ENCODE measurements at places on chromosomes 12 and 14.

DNA sequence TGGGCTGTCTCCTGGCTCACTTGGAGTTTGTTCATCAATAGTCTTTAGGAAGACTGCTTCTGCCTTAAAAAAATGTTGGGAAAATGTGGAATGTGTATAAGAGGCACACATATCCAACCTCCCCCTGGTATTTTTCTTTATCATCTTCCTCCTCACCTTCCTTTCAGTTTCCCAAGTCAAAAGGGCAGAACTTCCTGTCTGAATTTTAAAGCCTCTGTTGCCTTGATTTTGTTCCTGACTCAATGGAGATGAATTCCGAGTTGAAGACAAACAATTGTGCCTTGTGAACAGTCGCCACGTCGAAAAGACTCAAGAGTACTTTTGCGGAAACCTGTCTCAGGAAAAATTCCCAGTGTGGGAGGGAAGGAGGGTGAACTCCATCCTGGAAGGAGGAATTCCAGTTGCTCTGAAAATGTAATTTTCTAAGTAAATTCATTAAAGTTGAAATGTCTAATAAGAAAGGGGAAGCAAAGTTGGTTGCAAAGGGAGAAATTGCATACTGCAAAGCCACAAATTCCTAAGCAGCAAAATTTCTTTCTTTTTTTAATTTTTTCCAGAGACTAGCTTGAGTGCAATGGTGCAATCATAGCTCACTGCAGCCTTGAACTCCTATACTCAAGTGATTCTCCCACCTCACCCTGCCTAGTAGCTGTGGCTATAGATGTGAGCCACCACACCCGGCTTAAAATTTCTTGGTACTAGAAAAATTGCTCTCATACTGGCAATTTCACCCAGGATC, 50.2 kb upstream of the ELK3 start:
- no peak for DNase-seq

DNA sequence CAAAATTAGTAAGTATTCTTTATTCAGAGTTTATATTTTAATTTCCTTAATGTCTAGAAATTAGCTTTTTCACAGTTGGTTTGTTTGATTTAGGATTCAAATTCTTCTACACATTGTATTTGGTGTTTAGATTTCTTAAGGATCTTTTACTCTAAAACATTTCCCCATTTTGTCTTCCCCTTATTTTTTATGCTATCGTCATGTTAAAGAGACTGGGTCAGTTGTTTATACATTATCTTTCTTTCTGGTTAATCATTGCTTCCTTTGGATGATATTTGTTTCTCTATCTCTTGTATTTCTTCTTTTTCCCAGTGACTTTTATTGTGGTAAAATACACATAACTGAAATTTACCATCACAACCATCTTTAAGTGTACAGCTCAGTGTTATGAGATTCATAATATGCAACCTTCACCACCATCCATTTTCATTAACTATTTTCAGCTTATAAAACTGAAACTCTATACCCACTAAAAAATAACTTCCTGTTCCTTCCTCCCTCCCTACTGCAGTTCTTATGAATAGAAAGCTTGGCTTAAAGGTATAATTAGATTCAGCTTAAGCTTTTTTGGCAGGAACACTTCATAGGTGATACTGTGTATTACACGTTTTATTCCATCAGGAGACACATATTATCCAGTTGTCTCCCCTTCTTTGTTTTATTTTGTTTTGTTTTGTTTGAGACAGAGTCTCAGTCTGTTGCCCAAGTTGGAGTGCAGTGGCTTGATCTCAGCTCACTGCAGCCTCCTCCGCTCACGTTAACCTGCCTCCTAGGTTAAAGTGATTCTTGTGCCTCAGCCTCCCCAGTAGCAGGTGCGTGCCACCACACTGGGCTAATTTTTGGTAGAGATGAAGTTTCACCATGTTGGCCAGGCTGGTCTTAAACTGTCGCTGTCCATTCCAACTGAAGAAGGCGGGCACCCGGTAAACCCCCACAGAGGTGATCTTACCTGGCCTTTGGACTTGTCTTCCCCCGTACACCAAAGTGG, 45.0 kb downstream of the NOPCHAP1 start:
- DNase-seq = no peak

DNA sequence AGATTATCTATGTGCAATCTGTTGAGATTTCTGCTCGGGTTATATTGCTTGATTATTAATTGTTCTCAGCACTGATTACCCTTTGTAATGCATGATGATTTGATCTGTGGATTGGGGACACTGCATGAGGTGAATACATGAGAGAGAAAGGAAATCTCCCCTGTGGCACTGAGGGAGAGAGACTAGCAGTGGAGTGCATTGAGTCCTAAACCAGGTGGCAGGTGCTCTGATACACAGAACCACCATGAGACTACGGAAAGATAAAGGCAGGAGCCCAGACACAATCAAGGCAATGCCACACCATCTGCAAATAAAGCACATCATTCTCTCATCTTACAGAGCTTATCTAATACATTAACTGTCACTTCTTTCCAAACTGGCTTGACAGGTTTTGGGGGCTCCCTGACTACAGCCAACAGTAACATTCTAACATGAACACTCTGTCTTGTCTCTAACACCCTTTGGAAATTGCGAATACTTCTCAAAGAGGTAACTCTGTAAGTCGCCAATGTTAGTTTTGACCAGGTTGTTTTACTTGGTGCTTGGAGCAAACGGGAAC, 37.6 kb upstream of the TSPAN8 start:
- no peak for DNase-seq

DNA sequence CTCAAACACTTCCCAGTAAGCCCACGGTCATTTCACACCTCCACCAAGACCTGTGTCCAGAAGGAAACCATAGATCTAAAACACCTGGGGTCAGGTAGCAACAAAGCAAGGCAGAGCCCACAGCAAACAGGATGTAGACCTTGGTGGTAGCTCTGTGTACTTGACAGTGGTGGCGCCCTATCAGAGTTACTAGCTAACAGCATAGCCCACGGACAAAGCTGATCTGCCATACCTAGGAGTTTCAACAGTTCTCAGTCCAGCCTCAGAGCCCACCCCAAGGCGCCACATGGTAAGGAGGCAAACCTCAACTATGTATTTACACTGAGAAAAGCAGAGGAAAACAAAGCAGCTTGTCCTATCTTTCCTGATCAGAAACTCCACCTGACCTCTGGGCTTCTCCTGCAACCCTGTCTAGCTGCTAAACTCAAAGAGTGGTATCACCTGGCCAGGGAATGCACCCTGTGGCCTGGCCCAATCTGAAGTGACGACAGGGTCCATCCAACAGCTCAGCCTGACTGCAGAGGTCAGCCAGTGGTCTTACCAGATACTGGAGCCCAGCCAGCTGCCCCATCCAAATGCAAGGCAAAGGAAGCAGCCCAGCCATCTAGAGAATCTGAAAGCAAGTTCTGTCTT, 46.3 kb downstream of the STON2 start:
- no peak for DNase-seq

GRCh38 chr12:67426067-67426466, 156.9 kb downstream of the CAND1 start:
- DNase-seq = peak; percentile 81

- DNase-seq = no peak
Measured at GRCh38 chr12:93102744-93103143, 173.6 kb upstream of the EEA1 start.
